ENCODE measurements at places on chromosomes 11 and 22.

GRCh38 chr11:79059141-79059540, 381.7 kb downstream of the TENM4 start:
- DNase-seq = no peak

DNA sequence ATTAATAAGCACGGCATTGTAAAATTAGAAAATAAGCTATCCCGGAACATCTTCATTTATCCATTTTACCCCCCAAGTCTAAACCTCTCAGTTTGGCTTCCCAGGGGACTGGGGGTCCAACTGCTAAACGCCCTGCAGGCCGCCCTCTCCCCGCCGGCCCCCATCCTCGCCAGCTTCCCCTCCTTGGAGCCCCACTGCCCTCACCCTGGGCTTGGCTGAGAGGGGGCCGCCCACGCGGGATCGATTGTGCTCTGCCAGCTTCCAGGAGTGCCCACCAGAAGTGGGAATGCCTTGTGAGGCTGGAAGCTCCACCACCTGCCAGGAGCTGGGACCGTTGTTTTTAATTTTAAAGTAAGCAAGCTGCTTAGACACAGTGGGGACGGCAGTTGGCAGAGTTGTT, 353.5 kb downstream of the TBC1D22A start:
- DNase-seq = no peak

DNA sequence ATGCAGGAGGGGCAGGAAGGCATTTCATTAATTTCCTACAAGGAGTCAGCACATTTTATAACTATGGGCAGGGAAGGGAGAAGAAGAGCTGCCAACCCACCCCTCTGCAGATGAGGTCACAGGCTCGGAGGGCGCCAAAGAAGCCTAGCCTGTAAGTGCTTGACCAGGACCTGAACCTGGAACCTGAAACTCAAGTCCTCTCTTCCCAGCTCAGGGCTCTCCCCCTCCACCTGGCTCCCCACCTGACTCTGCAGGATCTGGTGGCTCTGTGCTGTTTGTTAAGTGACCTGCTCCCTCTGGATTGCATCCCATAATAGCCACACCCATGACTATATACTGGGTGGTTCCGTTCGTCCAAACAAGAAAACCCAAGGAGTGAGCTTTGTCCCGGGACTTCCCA, 27.3 kb downstream of the SCGB1A1 start:
- no peak for DNase-seq

DNA sequence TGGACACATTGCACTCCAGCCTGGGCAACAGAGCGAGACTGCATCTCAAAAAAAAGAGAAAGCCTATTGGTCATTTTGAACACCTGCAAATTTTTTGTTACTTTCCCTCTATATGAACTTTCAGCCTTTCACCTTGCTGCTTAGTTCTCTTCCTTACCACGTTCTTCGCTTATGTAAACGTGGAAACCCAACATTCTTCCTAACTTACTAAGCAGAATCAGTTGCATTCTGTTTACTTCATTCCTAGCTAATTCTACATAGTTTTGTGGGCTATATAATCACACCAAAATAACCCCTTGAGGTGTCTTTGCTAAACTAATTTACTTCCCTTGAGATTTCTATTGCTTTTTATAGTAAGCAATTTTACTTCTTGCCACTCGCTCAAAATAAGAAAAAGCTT, 23.2 kb downstream of the MS4A4A start:
- no peak for DNase-seq

DNA sequence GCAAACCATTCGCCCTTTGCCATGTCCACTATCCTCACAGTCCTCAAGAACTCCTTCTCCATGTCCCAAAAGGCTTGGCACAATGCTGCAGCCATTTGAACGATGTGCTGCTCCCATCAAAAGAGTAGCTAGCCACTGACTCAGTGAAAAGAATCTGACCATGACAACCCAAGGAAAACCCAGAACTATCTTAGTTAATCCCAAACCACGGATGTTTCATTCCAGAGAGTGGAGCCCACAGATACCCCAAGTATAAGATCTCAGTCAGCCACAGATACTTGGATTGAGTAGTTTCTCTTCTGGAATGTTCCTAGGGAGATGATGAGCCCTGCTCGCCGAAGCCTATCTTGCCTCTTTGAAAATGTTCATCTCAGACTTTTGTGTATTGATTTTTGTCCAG, 176.9 kb downstream of the NAV2 start:
- DNase-seq = no peak

GRCh38 chr11:46357483-46357936, 10.2 kb downstream of the DGKZ start:
- DNase-seq = no peak

DNA sequence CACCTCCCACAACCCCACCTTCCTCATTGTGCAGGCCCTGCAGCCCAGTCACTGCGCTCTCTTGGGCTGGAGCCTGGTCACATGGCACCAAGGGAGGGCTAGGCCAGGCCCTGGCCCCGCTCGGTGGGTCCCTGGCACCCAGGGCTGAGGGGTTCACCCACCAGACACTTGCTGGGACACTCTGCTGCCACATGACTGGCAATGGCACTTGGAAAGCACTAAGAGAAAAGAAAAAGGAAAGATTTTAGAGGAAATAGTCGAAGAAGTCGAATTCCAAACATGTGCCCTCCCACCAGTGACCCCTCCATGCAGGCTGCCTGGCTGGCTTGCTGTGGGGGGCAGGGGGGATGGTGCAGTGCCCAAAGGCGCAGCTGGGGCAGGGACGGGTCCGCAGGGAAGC, 12.3 kb upstream of the TTLL8 start:
- DNase-seq = no peak

DNA sequence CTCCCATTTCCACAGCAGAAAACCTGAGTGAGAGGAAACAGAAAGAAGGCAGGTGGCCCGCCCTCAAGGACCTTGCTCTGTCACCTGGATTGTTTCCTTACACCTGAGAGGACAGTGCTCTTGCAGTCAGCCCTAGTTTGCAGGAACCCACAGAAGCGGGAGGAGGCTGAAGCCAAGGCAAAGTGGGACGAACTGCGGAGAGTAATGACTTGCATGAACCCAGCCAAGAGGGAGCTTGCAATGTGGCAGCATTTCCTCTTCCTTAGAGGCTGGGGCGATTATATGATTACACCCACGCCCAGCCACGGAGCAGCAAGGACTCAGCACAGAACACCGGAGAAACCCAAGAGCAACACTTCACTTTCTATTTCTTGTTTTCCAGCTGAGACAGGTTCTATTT, 102.6 kb downstream of the SPON1 start:
- DNase-seq = no peak

GRCh38 chr11:15275141-15275540, 160.4 kb downstream of the INSC start:
- no peak for DNase-seq

DNA sequence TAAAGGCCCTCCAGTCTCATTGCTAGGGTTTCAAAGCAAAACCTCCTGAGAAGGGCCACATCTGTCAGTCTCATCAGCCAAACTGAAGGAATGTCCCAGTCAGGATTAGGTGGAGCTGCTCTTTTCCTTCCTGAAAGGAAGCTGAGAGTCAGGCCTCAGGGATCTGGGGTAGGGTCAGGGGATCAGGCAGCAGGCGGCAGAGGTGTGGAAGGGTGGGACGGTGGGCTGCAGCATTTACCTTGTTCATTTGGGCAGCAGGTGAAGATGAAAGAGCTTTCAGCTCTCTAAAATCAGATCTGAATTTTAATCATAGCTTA, 17.8 kb downstream of the CD82 start:
- DNase-seq = no peak

DNA sequence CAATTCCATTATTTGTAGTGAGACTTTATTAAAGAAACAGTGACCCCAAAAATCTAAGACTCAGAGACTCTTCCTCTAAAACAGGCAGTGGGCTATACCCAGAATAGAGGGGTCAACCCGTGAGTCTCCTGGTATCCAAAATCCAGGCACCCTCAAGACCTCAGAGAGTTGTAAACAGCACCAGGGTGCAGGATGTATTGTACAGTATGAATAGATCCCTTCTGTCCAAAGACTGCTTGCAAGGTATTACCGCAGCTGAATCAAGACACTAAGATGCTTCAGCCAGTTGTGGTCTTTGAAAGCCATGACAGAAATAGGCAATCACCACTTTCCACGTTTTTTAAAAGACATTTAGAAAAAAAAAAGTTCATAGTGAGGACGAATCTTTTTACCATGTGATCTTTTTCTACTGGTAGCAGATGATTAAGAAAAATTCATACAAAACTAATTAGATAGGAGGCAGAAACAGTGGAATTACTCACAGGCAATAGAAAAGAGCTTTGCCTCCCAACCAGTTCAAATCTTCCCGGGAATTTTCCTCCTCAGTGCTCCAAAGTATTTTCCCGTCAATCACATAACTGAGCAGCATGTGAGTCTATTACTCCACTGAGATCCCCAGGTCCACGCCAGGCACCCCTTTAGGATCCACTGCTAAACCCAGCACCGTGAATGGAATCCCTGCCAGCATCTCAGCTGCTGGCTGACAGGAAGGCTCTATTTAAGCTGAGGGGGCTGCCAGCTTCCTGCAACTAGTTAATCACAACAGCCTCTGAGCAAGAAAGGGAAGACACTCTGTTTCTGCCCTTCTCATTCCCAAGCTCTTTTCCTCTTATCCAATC, 113.1 kb downstream of the ETS1 start:
- DNase-seq = no peak

DNA sequence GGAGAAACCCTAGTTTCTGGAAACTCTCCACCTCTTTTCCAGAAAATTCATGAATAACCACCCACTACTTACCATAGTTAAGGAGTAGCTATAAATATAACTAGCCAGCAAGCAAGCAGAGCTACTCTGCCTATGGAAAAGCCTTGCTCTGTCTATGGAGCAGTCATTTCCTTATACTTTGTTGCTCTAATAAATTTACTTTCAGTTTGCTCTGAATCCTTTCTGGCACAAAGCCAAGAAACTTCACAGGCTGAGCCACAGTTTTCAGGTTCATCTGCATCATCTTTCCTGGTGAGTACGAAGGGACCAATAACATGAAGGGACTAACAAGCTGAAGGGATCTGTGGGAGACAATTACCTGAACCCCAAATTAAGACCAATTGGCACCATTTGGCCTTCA, 4.6 kb downstream of the OR4C45 start:
- no peak for DNase-seq

DNA sequence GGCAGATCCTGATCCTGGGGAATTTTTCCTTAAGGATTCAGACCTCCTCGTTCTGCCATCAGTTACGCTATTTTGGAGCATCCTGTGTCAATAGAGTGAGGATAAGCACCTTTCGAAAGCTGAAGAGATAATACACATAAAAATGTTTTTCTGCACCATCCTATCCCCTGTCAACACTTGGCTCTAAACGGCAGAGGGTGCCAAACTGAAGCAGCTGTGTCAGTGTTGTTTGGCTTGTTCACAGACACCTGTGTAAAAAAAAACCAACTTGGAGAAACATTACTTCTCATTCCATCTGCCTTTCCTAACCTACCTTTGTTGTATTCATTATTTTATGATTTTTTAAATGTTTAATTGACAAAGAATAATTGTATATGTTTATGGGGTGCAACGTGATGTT, 417.0 kb upstream of the DDI1 start:
- no peak for DNase-seq

GRCh38 chr11:64266339-64266738, 15.0 kb downstream of the PLCB3 start:
- DNase-seq = no peak

- DNase-seq = no peak
Observed at GRCh38 chr11:41963406-41963805, 504.0 kb upstream of the LRRC4C start.

Data from effector CD8-positive, alpha-beta T cell (primary cell).